HAP-1 (cell line): ENCODE measurements at places on chromosomes 16 and 17.

- DNase-seq = no peak
Observed at GRCh38 chr16:64784635-64785034, 337.2 kb downstream of the CDH11 start.

DNA sequence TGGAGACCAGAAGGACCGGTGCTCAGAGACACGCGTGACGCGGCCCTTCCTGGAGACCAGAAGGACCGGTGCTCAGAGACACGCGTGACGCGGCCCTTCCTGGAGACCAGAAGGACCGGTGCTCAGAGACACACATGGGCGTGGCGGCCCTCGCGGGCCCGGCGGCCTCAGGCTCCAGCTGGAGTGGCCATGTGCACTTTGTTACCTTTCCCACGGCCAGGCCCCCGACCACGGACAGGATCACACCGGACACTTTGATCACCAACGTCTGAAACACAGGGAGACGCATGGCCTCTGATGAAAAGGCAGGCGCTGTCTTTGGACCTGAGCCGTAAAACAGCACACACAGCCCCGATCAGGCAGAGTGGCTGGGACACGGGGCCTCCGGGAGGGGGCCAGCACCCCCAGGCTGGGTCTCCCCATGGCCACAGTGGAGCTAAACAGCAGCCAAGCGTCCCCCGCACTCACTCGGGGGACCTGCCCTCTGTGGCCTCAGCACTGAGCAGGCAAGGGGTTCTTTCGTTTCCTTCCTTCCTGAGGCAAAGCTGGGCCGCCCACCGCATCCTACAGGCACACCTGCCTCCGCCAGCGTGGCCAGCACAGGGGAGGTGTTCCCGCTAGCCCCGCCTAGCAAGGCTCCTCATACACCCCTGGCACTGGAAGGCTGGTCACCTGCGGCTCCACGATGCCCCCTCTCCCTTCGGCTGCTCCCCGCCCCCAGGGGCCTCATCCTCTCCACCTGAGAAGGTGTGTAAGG lies 13.3 kb upstream of the CCDC154 start:
- no peak for DNase-seq

DNA sequence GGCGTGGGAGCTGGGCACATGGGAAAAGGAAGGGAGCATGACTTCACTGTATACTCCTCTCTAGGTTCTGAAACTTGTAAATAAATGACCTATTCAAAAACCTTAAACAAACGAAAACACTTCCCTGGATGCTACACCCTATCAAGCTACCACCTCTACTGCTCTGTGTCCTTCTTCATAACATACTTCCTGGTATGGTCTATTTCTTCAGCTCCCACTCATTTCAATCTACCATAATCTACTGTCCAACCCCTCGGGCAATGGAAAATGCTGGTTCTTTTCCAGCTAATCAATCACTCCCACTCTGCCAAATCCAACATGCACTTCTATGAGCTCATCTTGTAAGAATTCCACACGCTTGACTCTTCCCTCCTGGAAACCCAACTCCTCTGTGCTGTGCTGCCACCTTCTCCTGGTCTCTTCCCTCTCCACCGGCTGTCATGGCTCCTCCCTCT lies 42.4 kb downstream of the AMFR start:
- no peak for DNase-seq

GRCh38 chr17:64264891-64265290 lies 1.8 kb upstream of the TEX2 start:
- DNase-seq = no peak

DNA sequence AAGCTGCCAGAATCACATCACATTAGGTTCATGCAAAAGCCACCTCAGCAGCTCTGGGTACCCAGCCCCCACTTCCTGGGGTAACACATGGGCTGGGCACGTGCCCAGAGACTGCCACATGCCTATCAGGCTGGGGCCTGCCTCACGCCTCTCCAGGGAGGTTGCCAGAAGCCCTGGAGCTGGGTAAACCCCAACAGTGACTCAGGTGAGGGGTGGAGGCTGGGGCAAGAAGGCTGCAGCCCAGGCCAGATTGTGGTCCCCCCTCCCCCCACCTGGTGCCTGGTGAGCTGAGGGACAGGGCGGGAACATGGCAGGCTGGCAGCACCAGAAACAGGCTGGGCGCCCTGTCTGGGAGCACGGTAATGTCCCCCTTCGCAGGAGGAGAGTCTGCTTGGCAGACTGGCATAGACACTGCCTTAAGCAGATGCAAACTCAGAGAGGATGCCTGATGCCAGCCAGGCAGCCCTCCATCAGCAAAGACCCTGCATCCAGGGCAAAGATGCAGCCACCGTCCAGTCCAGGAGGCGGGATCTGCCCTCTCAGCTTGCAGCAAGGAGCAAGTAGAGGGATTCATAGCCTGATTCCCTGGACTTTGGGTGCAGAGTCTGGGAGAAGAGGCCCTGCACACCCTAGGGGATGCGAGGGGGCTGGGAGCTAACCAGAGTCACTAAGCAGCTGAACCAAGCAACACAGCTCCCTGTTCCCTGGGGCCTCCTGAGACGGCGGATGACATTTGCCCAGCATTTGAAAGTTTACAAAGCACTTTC lies 28.8 kb downstream of the NGFR start:
- DNase-seq = no peak

GRCh38 chr16:85553436-85554113 lies 59.5 kb upstream of the GSE1 start:
- DNase-seq = peak; percentile 69

- no peak for DNase-seq
Observed at GRCh38 chr16:31110106-31111034, 2.2 kb downstream of the BCKDK start.

DNA sequence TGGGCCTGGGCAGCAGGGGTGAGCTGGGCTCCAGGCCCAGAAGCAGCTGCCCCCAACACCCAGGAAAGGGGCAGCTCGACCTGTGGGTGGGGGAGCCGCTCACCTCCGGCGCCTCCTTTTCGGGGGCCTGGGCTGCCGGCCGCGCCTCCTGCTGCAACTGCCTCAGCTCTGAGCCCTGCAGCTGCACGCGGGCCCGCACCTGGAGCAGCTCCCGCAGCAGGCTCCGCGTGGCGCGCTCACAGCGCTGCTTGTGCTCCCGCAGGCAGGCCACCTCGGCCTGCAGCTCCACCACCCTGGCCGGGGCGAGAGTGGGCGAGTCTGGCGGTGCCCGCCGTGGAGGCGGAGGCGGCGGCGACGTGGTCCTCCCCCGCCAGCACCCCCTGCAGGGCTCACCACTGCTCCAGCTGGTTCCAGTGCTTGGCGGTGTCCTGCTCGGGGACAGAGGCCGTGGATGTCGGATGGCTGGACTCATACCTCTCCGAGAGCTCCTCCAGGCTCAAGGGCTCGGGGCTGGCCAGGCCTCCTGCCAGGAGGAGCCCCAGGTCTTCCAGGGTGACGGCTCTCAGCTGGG lies 868 bp downstream of the CCDC154 start:
- no peak for DNase-seq

GRCh38 chr16:82776470-82777146 lies 149.8 kb downstream of the CDH13 start:
- DNase-seq = no peak

DNA sequence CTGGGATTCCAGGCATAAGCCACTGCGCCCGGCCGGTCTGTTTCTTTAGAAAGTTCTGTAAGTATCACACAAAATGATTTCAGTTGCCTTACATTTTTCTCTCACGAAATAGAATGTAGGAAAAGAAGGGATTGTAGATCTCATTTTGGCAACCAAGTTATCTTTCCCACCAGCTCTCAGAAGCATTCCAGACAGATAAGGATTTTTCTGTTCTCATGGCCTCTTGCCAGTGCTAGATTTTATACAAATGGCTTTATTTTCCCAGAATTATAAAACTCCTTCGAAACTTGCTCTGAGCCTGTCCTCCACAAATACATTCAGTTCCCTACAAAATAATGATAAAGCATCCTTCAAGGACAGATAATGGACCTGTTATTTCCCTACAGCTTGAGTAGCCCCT lies 46.9 kb downstream of the LCMT1 start:
- DNase-seq = no peak

DNA sequence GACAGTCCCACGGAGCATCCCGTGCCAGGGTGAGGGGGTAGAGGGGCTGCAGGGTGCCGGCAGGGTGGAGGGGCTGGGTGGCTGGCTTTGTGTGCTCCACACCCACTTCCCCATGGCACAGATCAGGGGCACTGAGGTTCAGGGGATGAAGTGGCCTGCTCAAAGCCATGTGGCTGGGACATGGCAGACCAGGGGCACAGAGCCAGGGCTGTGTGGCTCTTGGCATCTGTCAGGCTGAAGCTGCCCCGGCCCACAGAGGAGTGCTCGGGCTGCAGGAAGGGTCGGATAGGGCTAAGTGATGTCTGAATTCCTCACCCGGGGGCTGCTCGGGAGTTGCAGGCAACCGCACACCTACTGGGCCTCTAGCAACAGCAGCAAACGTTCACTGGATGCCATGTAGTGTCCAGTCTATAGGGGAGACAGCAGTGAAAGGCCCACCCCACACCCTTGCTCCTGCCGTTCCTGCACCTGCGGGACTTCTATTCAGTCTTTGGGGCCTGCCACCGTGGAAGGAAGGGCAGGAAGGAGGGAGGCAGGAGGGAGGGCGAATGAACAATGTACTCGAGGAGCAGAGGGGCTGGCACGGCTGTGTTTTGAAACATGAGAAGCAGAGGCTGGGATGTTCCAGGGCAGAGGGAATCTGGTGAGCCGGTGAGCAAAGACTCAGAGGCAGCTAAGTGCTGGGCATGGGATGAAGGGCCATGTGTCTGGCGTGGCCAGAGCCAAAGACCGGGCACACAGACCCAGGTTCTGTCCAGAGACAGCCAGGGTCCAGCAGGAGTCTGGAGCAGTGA lies 15.1 kb downstream of the SLC5A10 start:
- no peak for DNase-seq

DNA sequence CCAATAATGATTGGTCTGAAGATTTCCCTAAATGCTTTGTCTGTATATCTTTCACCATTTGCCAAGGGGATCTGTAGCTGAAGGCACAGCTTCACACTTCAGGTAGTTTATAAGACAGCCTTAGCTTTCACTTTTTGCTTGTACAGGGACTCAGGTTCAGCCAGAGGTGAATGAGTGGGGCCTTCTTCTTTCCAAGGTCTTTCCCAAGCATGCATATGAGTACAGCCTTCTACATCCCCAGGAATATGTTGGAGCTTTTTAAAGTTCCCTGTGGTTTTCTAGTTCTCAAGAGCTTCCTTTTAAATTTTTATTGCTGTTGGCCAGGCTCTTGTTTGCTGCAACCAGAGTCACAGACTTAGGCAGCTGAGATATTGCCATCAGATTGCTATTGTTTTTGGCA lies 17.9 kb upstream of the SPDYE4 start:
- DNase-seq = no peak

DNA sequence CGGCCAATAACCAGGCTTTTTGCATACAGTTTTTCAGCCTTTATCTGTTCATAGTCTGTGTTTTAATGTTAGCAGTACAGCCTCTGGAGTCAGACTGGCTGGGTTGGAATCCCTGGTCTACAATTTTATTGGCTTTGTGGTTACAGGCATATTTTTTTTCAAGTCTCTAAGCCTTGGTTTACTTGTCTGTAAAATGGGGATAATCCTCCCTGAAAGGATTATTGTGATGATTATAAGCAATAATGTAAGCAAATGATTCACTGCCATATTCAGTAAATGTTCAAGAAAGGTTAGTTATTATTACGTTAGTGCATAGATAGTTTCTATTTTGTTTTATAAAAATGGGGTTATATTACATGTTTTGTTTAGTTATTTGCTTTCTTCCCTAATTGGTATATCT lies 15.7 kb downstream of the COX10 start:
- no peak for DNase-seq

DNA sequence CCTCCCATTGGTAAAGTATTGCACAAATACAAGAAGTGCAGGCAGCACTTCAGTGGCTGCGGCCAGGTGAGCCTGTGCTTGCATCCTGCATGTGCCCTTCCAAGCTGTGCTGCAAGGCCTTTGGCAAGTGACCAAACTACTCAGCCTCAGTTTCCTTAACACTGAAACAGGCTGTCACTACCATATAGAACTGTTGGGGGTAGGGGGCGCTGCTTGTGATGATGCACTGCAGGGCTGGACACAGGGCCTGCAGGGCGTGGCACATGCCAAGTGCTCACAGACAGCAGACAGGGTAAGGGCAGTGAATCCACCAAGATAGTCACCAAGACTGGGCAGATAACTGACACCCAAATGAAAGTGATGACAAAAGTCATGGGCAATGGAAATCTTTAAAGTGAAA lies 65.6 kb upstream of the SREBF1 start:
- no peak for DNase-seq

DNA sequence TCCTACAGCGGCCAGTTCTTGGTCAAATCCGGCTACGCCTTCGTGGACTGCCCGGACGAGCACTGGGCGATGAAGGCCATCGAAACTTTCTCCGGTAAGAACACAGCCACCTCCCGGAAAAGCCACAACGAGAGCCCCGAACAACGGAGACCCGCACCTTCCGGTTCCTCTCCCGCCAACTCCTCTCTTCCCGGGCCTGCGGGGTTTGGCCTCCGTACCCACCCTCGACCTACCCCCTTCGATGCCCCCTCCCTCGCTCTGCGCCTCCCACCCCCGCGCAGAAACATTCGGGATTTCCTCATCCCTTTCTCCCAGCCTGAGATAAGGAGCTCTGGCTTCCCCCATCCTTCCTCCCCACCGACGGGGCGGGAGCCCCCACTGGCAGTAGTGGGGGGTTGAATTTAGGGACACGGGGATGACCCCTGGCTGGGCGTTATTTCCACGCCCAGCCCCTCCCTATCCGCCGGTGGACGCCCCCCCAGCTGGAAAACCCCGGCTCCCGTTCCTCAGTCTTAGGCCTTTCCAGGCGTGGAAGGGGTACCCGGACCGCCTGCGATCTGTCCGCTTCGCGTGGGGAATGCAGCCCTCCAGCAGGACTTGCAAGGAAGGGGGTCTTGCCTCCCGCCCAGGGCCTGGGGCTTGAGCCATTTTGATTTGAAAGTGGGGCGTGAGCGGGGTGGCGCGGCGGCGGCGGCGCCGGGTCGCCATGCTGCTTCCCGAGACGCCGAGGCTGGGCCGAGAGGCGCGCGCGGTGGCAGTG lies 822 bp downstream of the IGF2BP1 start:
- DNase-seq = no peak

GRCh38 chr17:38996660-38997337 lies 29.6 kb upstream of the FBXO47 start:
- no peak for DNase-seq

- DNase-seq = no peak
Observed at GRCh38 chr16:27291106-27291505, 22.5 kb upstream of the NSMCE1 start.

DNA sequence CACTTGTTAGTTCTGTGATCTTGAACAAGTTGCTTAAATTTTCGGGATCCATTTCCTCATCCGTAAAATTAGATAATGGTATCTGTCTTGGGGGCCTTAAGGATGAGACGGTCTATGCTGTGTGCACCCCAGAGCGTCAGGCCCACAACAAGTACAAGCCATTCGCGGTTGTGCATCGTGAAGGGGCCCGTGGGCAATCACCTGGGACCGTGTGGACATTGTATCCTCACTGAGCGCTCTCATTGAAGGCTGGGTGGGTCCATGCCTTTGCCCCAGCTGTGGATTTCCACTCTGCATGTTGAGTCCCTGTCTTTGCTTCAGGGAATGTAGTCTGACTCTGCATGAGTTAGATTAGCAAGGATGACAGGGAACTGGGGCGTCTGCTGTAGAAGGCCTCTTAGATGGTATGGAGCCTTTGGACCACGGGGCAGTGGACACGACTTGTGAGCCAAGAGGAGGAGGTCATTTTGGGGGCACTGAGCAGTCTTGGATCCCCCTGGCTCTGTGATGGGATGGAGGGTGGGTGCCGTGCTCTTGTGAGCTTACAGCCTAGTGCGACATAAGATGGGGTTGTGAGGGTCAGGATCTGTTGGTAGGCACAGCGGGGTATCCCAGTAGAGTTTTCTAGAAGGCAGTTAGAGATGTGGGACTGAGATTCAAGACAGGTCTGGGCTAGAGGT lies 89.5 kb downstream of the SNX29 start:
- DNase-seq = no peak
